ENCODE measurements at places on chromosomes 6 and 20.
A peak's percentile ranks its signal among the peaks of the same experiment; 100 is the strongest.

- DNase-seq, result no peak
Measured at GRCh38 chr20:20638878-20639277, 73.6 kb downstream of the RALGAPA2 start.

DNA sequence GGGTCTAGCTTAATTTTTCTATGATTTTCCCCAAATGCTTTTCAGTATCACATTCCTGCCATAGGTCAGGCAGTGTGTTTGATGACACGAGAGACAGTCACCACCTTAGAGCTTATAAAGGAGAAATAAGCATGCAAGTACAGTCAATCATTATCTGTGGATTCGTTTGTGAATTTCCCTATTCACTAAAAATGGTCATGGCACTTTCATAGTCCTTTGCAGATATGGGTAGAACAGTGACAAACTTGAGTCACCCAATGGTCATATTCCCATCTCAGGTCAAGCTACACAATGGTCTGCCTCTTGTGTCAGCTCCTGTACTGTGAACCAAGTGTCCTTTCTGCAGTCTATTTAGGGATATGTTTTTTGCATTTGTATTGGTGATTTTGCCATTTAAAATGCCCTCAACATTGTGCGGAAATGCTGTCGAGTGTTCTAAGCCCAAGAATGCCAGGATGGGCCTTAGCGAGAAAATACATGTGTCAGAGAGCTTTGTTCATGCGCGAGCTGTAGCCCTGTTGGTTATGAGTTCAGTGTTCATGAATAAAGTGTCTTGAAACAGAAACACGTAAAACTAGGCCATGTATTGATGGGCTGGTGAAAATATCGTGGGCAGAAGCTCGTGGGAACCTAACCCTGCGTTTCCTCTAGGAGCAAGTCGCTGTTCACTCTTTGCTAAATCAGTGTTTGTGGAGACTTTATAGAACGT lies 19.8 kb downstream of the SUMO4 start:
- DNase-seq, result no peak

- DNase-seq, result peak; percentile 63
Measured at GRCh38 chr6:73854998-73855718, 159.2 kb downstream of the CD109 start.

- DNase-seq, result no peak
Measured at GRCh38 chr6:56343295-56343694, 95.9 kb upstream of the COL21A1 start.

DNA sequence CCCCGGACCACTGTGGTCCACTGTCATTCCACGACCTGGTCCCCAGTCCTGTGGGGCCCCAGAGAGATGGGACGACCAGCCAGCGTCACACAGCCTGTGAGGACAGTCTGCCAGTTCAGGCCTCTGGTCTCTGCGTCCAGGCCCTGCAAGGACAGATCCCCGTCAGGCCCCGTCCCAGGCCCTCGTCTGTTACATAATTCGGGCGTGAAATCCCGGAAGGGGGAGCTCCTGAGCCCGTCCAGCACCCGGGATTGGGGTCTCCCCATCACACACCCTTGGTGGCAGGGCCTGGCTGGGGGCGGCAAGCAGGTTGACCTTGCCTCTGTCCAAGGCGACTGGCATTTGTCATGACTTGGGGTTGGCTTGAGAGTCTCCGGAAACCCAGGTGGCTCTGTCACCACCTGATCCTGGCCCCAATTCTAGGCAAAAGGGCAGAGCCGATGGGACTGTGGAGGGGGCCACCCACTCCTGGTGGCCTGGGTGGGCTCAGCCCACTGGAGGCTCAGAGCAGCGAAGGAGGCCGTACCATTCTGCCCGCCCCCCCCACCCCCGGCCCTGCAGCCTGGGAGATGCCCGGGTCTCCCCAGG lies 73.8 kb upstream of the GATA5 start:
- DNase-seq, result no peak

- DNase-seq, result peak; percentile 84
Measured at GRCh38 chr20:41177636-41178035, 40.3 kb downstream of the PLCG1 start.

GRCh38 chr6:134544737-134545136 lies 226.8 kb upstream of the SGK1 start:
- no peak for DNase-seq

- no peak for DNase-seq
Measured at GRCh38 chr6:162862462-162862861, 134.7 kb downstream of the PACRG start.

DNA sequence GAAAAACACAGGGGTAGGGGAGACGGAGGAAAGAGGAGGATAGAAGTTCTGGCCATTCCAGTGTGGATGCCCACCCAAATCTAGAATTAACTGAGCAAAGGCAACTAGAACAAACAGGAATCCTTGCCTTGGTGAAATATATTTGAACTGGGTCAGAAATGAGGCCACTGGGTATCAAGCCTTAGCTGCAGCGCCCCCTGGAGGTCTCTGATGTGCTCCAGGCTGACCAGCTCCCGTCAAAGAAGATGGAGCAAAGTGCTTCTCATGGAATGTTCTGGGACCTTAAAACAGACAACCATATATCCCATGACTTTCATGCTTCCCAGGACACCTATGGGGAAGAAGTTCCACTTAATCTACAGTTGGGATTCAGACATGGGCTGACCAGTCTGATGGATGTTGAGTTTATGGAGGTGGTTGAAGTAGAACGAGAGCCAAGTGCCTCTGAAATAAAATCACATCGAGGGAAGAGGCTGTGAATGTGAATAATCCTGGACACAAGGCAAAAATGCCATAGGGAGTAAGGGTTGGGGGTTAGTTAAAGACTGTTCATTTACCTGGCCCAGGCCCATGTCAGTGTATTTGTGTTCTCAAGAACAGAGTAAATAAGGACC lies 50.4 kb downstream of the HLA-DPB1 start:
- DNase-seq, result no peak

- no peak for DNase-seq
Measured at GRCh38 chr6:56387621-56388414, 140.4 kb upstream of the COL21A1 start.

GRCh38 chr6:122609881-122610689 lies at the start of gene PKIB:
Gene PKIB (plus strand): TSS chr6:122610405. CDS start chr6:122717795, 107,390 bp downstream.
- peak; percentile 10 for DNase-seq

GRCh38 chr6:165819394-165819793 lies 156.4 kb upstream of the PDE10A start:
- DNase-seq, result no peak

- no peak for DNase-seq
Measured at GRCh38 chr6:140811642-140812041, 1321.1 kb upstream of the GJE1 start.

- DNase-seq, result no peak
Measured at GRCh38 chr6:73565767-73566485, 45.1 kb upstream of the EEF1A1 start.

GRCh38 chr20:44888226-44889103 lies 3.0 kb downstream of the YWHAB start:
- no peak for DNase-seq

DNA sequence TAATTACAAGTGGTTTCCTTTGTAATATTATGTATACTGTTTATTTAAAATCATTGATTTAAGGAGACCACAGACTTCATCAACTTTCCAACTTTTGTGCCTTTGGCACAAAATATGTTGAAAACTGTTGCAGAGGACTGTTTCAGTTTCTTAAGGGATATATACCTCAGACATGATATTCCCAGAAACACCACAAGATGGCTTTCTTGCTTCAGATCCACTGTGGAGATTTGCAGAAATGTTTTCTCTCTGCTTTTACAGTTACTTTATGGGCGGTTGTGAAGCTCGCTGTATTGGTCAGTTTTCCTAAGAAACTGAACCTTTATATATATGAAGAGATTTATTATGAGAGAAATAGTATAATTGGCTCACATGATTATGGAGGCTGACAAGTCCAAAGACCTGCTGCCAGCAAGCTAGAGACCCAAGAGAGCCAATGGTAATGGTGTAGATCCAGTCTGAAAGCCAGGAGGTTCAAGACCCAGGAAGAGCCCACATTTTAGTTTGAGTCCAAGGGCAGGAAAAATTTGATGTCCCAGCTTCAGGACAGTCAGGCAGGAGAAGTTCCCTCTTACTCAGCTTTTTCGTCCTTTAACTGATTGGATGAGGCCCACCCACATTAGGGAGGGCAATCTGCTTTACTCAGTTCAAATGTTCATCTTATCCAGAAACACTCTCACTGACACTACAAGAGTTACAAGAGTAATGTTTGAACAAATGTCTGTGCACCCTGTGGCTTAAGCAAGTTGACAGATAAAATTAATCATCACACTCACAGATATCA lies 12.8 kb downstream of the ME1 start:
- DNase-seq, result peak; percentile 63

DNA sequence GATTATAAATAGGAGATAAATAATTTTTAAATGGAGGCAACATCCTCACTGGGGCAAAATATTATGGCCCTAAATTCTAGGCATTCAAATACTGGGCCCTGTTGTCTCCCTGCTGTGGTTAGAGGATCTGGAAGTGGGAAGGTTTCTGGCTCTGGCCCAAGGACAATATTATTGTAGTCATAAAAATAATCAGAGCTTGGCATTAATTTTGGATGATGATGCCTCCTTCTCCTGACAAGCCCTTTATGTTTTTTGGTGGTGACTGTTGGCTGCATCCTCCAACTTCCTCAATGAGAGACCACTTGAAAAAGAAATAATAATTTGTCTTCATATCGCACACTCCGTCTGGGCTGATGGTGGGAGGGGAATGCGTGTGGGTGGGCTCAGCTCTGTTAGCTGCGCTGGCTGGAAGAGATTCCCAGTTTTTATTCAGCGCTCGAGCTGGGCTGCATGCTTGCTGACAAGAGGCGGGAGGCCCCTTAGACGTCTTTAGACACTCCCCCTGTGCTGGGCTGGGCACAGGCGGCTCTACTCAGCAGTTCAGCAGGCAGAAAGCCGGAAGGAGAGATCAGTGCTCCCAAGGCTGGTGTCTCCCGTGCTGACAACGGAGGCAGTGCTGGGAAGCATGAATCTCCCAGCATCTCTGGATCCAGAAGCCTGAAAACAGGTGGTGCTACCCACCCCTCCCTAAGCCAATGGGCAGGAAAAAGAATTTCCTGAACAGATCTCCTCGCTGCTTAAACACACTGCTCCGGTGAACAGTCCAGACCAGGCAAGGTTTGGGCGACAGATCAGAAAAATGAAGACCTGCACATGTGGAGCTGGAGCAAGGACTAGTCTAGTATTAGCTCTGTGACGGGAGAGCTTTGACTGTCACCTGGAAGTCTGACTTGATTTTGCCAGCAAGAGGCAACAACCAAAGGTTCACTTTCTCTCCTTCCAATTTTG lies 97.7 kb downstream of the SYCP2 start:
- no peak for DNase-seq

DNA sequence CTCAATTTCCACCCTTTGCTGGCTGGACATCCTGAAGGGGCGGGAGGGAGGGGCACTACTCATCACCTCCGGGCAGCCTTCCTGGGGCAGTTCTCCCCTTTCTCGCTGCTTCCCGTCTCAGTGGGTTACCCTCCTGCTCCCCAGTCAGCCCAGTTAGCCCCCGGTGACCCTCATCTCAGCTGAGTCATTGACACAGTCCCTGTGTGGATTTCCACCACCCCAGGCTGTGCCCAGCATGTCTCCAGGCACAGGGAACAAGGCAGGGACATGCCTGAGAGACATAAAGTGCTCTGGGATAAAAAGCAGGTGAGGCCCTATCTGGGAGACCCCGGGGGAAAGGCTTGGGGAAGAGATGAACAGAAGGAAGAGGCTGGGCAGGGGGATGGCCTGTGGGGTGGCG lies 29.9 kb upstream of the HMGA1 start:
- DNase-seq, result no peak

DNA sequence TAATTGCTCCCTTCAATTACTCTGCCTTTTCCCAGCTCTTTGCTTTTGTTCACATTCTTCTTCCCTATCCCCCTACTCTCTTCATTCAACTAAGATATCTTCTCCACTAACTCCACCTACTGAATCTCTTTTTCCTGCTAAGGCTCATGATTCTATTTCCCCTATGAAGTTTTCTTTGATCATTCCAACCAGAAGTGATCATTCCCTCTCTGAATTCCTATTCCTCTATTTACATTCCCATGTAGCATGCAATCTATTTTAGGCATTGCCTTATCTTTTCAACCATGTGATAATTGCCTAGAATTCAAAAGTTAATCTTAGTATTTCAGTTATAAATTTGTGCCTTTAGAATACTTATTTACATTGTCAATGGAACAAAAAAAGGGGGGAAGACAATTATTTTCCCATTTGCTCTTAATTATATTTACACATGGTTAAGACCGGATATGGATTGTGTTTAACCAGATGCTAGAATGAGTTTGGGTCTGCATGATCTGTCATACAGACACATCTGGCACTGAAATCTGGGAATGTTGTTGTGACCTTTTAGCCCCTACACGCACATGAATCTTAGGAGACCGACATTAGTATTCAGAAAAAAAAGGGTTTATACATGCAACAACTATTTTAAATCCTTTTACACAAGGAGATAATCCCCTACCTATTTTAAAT lies 20.8 kb downstream of the MOXD1 start:
- no peak for DNase-seq

GRCh38 chr6:167996424-167997199 lies 859 bp upstream of the KIF25 start:
- DNase-seq, result no peak

DNA sequence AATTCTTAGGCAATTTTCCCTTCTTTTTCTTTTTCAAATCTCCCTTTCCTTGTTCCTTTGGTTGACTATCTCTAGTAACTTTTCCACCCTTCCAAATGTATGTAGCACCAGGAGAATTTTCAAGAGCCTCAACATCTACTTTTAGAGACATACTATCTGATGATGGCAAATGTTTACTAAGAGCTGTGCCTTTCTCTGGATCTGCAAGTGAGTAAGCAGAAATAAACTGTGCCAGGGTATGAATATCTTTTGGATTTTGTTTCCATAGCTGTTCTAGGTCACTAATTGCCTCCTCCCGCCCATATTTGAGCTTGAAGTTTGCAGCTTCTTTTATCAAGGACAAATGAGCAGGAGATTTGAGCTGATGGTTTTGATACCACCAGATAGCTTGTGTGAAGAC lies 69.5 kb downstream of the GTF2H5 start:
- DNase-seq, result no peak

DNA sequence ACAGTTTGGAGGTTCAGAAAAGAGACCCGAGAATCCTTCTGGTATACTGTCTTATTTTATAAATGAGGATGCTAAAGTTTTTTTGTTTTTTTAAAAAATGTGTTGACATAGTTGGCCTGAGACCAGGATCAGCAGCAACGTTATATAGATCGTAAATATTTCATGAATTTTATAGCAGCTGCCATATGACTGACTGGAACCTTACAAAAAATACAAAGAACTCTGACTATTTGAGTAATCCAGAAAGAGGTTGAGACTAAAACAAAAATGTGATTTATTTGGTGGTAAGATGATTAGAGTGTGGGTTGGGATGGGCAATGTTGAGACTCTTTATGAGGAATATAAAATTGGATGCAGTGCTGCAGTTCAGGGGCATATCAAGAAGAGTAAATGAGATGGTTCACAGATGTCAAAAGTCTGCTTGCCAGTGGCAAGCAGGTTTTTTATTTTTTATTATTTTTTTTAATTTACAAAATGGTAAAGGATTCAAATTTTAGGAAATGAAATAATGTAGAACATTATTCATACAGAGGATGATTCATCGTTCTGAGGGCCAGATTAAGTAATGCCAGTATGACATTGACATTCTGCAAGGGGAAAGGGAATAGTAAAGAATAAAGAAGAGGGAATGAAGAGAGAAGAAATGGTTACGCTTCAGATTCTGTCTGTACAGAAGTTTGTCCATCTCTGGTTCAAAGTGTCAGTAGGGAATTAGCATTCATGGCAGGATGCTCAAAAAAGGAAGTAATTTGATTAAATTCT lies 58.5 kb downstream of the SCAF8 start:
- no peak for DNase-seq

GRCh38 chr20:22232923-22233322 lies 351.4 kb downstream of the FOXA2 start:
- DNase-seq, result no peak

Measured in fibroblast of the conjunctiva (primary cell).